NCI-H2081 treated with DMSO at 0.1 percent for 48 hours (cell line): ENCODE measurements at places on chromosomes 3 and 15.
A peak's percentile ranks its signal among the peaks of the same experiment; 100 is the strongest.

- DNase-seq = no peak
Observed at GRCh38 chr3:197308591-197308990, 10.2 kb upstream of the DLG1 start.

DNA sequence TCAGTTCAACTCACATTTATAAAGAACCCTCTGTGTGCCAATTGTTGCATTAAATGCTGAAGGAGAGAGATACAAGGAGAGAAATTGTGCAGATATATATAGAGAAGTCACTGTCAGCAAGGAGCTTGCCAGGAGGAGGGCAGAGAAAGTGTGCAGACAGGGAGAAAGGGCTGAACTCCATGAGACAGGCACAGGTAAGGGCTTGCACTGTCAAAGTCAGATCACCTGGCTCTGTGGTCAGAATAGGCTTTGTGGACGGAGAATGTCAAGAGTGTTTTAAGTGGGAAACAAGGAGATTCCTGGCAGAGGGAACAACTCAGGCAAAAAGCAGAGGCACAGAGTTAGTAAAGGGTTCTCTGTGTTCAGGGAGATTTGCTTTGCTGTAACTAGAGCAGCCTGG is 303.0 kb upstream of the TPRG1 start:
- DNase-seq = no peak

- no peak for DNase-seq
Observed at GRCh38 chr3:44130249-44130648, 111.4 kb upstream of the TOPAZ1 start.

DNA sequence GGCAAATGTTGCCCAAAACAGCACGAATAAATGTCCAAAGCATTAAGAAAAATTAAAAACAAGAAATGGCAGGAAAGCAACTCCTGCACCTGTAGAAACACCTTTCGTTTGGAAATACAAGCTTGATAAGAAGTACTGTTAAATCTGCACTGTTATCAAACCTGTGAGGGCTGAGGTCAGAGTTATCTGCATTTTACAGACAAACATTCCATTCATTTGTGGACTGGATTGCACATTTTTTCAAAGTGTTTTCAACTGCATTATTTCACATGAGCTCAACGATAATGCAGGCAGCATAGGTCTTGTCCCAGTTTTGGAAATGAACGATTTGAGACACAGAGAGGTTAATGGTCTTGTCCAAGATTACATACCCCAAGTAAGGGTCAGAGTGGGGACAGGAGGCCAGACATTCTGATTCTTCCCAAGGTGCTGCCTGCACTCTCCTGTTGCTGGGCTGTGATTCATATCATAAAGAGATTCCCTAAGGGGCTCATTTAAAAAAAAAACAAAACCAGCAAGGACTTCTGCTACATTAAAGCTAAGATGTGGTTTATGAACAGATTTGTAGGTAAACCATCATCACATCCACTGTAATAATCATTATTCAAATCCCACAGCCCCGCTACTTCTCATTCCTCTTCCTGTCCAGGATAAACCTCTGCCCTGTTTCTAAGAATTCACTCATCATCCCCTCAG is 13.0 kb downstream of the GUCA1C start:
- no peak for DNase-seq

DNA sequence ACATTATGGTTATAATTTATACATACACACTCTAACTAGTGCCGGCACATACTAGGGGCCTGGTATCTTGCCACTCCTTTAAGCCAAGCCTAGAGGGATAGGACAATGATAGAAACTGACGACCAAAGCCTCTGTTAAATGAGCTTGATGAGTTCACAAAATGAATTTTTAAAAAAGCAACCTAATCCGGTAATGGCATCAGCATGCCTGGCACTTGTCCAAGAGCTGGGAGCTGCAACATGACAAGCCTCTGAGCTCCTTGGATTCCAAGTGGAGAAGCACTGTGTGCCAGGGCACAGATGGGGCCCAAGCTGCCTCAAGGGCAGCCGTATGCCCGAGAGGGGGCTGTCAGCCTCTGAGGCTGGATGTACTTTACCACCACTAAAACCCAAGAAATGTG is 9.7 kb downstream of the ETV5 start:
- no peak for DNase-seq

DNA sequence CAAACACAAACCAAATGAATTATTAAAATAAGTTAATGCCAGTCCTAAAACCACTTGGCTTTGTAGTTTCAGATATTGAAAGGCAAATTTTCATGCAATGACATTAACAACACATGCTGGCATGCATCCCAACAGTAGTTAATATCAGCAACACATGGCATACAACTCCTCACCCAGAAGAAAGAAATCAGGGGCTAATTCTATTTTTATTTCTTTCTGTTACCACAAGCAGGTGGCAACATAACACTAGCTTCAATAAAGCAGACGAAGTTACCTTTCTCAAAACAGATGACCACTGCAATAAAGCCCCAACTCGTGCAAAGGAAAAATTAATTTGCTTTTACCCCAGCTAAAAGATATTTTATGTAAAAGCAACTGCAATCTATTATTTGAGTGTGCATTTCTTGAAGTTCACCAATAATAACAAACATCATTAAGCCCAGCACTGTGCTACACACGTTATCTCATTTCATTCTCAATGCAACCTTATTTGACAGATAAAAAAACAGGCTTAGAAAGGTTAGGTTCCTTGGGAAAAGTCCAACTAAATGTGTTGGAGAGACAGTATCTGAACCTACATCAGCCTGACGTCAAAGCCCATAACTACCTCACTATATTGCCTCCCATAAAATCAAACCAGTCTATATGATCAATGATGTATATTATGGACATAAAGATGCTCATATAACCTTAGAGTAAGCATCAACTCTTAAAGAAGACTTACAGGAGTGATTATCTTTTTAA is 2.8 kb downstream of the TOP2B start:
- no peak for DNase-seq

GRCh38 chr3:13419505-13420044 is 547 bp downstream of the NUP210 start:
- no peak for DNase-seq

GRCh38 chr3:141052201-141053069 is 1.3 kb downstream of the SPSB4 start:
- no peak for DNase-seq

DNA sequence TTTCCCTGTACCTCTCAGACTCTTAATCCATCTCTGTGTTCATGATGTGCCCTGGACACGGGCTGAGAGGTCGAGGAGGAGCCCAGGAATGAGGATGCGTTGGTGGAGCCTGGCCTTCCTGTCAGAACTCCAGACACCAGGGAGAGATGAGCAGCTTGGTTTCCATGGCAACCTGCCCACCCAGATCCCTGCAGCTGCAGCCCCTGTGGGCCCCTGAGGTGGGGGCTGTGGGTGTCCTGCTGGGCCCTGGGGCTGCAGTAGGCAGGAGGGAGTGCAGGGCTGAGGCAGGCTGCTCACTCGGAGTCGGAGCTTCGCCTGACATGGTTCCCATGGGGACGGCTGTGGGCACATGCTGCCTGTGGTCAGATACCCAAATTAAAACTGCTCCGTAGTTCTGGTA is 7.7 kb upstream of the SCN10A start:
- no peak for DNase-seq

DNA sequence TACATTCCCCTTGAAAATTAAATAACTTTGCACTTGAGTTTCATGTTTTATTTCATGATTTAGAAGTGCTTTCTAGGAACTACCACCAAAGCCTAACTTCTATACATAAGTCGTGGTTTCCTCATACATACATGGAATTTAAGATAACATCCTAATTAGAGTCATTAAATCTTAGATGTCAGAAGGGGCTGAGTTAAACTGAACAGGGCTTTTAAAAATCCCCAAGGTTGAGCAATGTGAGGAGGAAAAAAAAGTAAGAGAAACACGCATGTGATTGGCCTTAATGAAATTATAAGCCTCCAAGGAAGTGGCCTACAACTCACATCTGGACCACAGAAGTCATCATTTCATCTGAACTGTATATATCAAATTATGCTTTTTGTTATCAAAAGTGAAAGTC is 303.1 kb upstream of the SEMA6D start:
- no peak for DNase-seq

- no peak for DNase-seq
Observed at GRCh38 chr15:78992416-78993256, 47.8 kb upstream of the CTSH start.

- no peak for DNase-seq
Observed at GRCh38 chr3:188202358-188203138, 48.6 kb downstream of the LPP start.

- no peak for DNase-seq
Observed at GRCh38 chr3:46368569-46368968, 2.2 kb upstream of the CCR5 start.

- DNase-seq = no peak
Observed at GRCh38 chr3:102102394-102102793, 253.1 kb downstream of the NFKBIZ start.

DNA sequence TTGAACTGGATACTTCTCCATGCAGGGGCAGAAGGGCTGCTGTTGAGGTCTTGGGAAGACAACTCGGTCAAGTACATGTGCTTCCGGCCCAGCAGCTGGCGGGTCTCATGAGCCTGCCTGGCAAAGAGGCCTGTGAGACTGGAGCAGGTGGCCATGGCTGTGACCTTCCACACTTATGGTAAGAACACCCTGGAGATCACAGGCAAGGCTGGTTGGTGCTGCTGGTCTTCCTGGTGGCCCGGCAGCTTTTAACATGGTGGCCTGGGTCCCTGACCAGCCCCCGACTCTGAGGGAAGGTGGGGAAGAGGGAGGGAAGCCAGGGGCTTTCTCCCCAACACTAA is 15.4 kb downstream of the CHRD start:
- DNase-seq = no peak

DNA sequence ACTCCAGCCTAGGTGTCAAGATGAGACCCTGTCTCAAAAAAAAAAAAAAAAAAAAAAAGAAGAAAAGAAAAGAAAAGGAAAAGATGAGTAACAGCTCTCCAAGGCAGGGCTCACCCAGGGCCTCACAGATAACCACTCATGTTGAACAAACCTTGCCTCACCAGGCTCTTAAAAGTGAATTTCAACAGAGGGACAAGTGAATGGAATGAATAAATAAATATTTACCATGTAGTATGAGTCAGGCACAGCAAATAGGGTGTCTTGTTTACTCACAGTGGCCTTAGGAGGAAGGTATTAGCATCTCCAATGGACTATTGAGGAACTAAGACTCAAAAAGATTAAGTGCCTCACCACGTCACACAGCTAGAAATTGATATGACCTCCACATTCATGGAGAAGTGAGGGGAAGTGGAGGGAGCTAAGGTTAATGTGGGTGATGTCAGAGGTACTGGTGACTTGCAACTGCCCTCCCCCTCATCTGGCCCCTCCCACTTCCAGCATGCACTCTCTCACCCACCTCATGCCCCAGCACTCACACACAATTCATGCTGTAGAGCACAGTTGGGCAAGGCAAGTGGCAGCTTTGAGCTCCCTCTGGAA is 255.5 kb downstream of the UACA start:
- no peak for DNase-seq

DNA sequence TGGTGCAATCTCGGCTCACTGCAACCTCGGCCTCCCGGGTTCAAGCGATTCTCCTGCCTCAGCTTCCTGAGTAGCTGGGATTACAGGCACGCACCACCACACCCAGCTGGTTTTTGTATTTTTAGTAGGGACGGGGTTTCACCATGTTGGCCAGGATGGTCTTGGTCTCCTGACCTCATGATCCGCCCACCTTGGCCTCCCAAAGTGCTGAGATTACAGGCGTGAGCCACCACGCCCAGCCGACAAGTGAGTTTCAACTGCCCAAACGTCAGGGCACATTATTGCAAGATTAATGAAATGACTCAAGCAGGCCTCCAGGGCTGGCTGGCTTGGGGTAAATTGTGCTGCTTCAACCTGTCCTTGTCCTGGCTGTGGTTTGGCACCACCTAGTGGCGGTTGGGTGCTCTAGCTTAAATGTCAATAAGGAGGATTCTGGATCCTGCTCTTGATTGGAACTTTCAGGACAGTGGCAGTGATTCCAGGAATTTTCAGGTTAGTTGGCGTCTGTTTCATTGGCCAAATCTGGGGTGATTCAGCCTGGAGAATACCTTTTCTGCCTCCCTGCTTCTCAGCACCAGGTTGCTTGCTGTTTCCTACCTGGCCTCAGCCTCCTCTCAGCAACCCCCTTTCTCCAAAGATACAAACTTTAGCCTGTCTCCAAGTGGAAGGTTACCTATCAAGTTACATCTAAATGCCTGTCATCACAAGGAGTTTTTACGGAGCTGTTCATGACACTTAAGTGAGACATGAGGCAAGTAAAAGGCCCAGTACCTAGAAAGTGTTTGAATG is 32.4 kb upstream of the SACM1L start:
- peak; percentile 63 for DNase-seq

GRCh38 chr3:42539871-42540714 is 37.6 kb downstream of the VIPR1 start:
- DNase-seq = no peak

GRCh38 chr3:138408751-138409570 is 25.5 kb upstream of the ESYT3 start:
- DNase-seq = no peak

- no peak for DNase-seq
Observed at GRCh38 chr15:73293773-73294172, 75.0 kb downstream of the HCN4 start.

DNA sequence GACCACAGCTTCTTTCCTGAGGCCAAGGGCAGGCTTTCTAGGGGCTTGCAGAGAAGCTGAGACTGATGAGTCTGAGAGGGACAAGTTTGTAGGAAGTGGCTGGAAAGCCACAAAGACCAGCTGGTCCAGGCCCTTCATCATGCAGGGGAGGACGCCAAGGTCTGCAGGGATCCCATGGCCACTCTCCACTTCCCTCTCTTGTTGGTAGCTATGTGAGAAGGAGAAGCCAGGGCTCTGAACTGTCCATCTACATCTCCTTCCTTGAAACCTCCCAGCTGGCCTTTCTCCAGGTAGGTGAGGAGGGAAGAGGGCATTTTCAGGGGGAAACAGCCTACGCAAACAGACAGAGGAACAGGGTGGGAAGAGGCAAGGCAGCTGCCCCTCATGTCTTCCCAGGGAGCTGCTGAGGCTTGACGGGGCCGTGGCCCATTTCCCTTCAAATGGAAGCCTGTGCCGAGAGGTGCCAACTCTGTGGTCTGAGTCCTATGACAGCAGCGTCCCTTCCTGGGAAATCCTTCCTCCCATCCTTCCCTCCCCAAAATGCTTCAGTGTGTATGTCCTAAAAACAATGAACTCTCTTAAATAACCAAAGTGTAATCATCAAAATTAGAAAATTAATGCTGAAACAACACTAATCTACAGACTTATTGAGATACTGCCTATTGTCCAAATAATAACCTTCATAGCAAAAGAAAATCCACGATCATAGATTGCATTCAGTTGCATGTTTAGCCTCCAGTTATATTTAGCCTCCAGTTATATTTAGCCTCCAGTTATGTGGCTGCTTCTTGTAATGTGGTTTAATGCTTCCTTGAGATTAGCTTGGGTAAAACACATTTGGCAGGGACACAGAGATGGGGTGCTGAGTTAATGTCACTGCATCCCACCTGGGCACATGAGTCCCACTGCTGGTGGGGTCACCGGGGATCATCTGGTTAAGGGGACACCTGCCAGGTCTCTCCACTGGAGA is 36.0 kb downstream of the GNB5 start:
- DNase-seq = no peak

GRCh38 chr15:66006986-66007385 is 137.7 kb downstream of the RAB11A start:
- DNase-seq = no peak
